Activated B cell treated with CpG ODN at 0.5 μM for 24 hours (primary cell): ENCODE measurements at places on chromosomes 2 and 18. TPM values are rescaled to one million over a fixed set of nuclear protein-coding genes. Genes with fewer than 3 reads are reported as not detected.

GRCh38 chr18:156514-157230 lies 1.7 kb upstream of the USP14 start:
- H3K36me3 ChIP-seq, result peaks cover 8% of the 10 kb centered on the region
- H3K4me1 ChIP-seq, result peaks cover 25% of the 10 kb centered on the region
- H3K27ac ChIP-seq, result no peak overlapping the region
- no peak for DNase-seq

DNA sequence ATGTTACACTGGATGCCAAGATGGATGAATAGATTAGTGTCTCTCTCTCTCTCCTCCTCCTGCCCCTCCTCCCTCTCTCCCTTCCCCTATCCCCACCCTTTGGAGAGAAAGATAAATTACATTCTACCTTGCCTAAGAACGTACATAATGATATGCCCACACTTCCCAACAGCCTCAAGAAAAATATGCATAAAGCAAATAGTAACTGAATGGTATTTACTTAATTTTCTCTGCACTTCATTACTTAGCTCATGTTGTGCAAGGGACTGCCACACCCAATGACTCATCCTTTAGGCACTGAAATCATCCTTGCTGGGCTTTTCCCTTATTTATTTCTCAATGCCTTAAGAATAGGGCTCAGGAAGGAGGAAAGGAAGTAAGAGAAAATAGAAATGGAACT lies 137.3 kb upstream of the PID1 start:
- no peak for DNase-seq
- H3K27me3 ChIP-seq, result no peaks in the 10 kb centered on the region
- no peaks in the 10 kb centered on the region for H3K4me1 ChIP-seq
- no peaks in the 10 kb centered on the region for H3K36me3 ChIP-seq
- H3K4me3 ChIP-seq, result no peak overlapping the region
- no peak overlapping the region for H3K27ac ChIP-seq

DNA sequence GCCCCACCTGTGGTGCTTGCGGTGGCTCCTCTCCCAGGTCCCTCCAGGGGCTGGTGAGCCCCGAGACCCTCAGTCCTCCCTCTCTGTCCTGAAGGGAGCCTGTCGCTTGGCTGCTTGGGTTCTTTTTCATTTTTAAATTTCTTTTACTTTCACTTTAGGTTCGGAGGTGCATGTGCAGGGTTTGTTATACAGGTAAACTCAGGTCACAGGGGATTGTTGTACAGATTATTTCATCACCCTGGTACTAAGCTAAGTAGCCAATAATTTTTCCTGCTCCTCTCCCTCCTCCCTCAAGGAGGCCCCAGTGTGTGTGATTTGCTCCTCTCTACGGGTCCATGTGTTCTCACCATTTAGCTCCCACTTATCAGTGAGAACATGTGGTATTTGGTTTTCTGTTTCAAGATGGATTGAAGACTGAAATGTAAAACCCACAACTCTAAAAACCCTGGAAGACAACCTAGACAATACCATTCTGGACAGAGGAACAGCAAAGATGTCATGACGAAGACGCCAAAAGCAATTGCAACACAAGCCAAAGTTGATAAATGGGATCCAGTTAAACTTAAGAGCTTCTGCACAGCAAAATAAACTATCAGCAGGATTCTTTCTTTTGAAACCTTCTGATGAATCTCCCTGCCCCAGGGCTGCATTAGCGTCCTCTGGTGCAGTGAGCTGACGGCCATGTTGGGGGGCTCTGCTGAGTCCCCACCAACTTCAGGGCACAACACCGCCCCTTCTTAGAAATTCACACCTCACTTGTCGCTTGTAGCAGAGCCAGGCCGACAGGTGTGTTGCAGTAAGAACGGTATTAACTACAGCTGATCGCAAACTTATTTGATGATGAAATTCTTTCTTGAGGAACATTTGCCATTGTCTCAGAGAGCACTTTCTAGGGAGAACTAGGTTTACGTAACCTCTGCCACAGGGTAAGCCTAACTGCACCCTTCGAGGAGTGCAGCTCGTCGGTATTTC lies 135.3 kb downstream of the ZNF236 start:
- H3K27me3 ChIP-seq, result no peaks in the 10 kb centered on the region
- H3K27ac ChIP-seq, result no peak overlapping the region
- H3K4me1 ChIP-seq, result peaks cover 2% of the 10 kb centered on the region
- no peak overlapping the region for H3K4me3 ChIP-seq
- DNase-seq, result no peak

- no peak overlapping the region for H3K27ac ChIP-seq
Measured at GRCh38 chr18:47756364-47757016, 174.0 kb downstream of the SMAD2 start.

- peaks cover 23% of the 10 kb centered on the region for H3K4me1 ChIP-seq
- DNase-seq, result no peak
Measured at GRCh38 chr2:241088376-241088775, 13.7 kb downstream of the MTERF4 start.

- H3K4me3 ChIP-seq, result no peak overlapping the region
- H3K4me1 ChIP-seq, result peaks cover 3% of the 10 kb centered on the region
- DNase-seq, result no peak
- H3K36me3 ChIP-seq, result no peaks in the 10 kb centered on the region
Measured at GRCh38 chr2:40348665-40349064, 103.2 kb downstream of the SLC8A1 start.

DNA sequence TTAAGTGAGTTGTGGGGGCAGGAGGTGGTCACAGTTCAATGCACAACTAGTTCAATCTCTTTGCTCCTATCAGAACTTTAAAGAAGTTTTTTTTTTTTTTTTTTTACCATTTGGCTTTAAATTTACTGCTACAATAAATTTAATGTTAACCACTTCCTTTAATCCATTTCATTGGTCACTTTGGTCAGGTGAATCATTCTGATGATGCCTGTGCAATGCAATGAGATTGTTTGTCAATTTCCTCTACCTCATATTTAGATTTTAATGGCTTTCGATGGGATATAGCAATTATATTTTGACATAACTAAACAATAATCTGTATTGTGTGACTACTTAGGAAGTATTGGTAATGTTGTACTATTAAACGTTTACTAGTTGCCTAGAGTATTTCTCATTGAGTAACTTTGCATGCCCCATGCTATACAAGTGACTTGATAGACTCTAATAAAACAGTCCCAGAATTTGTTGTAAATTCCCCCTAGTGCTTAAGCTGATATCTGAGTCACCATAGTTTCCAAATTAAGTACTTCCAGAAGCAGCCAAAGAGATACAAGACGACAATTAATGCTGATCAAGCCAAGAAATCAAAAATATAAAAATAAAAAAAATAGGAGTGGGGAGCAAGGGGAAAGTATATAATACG lies 52.9 kb upstream of the SERPINB2 start:
- no peak overlapping the region for H3K27ac ChIP-seq
- no peak overlapping the region for H3K4me3 ChIP-seq
- H3K27me3 ChIP-seq, result peaks cover 8% of the 10 kb centered on the region
- peaks cover 7% of the 10 kb centered on the region for H3K4me1 ChIP-seq
- H3K36me3 ChIP-seq, result no peaks in the 10 kb centered on the region

- DNase-seq, result no peak
- no peaks in the 10 kb centered on the region for H3K36me3 ChIP-seq
- peaks cover 28% of the 10 kb centered on the region for H3K4me1 ChIP-seq
- H3K4me3 ChIP-seq, result no peak overlapping the region
- no peak overlapping the region for H3K27ac ChIP-seq
- H3K27me3 ChIP-seq, result peaks cover 17% of the 10 kb centered on the region
Measured at GRCh38 chr2:181673173-181673572, 7.1 kb downstream of the NEUROD1 start.

DNA sequence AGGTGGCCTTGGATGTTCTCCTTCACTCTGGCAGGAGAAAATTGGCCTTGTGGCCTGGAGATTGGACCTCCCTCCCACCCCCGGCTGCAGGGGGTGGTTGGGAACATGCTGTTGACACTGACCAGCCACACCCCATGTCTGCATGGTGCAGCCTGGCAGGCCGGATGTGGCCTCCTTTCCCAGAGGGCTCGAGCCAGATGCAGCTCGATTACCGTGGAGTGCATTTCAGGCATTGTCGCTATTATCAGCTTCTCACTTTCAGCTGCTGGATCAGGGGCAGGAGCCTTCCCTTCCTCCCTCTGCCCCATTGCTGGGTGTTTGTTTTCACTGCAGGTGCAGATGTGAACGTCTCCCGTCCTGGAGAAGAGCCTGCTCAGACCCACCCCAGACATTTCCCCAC lies 211.0 kb upstream of the SIX2 start:
- H3K36me3 ChIP-seq, result no peaks in the 10 kb centered on the region
- peaks cover 22% of the 10 kb centered on the region for H3K27me3 ChIP-seq
- H3K4me3 ChIP-seq, result no peak overlapping the region
- H3K27ac ChIP-seq, result no peak overlapping the region
- DNase-seq, result no peak

DNA sequence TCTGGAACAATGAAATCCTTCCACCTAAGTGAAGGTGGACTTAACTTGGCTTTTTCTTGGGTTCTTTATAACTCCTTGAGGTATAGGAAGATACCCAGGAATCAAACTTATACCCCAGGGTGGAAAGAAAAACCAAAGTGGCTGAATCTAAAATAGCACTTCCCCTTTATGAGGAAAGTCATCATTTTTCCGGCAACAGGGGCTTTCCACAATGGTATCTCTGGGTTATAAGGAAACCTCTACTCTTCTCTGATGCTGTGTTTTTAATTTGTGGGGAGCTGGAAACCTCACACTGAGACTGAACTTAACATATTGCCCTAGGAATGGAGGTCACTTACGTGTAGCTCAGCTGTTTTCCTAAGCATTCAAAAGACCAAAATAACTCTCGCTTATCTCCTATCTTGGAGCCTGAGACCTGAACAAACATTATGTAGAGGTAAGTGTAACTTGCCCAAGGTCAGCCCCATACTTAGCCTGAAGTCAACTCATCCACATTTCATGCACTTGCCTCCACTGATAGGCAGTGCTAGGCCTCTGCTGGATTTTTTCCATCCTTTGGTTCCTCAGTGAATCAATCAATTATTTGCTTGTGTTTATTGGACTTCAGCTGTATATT lies 117.9 kb downstream of the SETBP1 start:
- H3K27me3 ChIP-seq, result no peaks in the 10 kb centered on the region
- peaks cover 39% of the 10 kb centered on the region for H3K36me3 ChIP-seq
- DNase-seq, result no peak

DNA sequence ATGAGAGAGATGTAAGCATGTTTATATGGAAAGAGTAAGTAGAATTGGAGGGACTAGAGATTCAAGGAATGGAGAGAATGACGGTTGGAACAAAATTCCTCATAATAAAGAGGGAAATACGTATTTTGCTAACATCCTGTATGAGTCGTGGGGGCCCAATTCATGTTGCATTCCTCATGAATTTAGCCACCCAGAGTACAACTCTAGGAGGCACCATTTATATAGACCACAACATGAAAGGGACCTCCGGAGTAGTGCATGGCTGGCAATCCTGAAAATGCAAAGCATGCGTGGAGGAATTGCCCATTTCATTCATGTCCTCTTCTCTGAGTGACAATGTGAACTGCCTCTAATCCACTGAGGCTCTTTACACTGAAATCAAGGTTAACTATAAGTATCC lies 168.2 kb downstream of the ZEB2 start:
- H3K4me3 ChIP-seq, result no peak overlapping the region
- H3K27me3 ChIP-seq, result no peaks in the 10 kb centered on the region
- no peak overlapping the region for H3K27ac ChIP-seq

RNF125 gene
- 2.1 and 3.1 TPM in 2 replicates for total RNA-seq

TRIM43 gene
- not detected in 2 replicates for total RNA-seq

COBLL1 gene
- 182 and 222 TPM in 2 replicates for total RNA-seq

HOXD3 gene
- not detected in 2 replicates for total RNA-seq

MZT2A gene
- total RNA-seq, result 67.1 and 82.2 TPM in 2 replicates

NEUROD1 gene
- not detected in 2 replicates for total RNA-seq

LCT gene
- total RNA-seq, result not detected in 2 replicates
